ENCODE measurements at places on chromosomes 4 and X.

DNA sequence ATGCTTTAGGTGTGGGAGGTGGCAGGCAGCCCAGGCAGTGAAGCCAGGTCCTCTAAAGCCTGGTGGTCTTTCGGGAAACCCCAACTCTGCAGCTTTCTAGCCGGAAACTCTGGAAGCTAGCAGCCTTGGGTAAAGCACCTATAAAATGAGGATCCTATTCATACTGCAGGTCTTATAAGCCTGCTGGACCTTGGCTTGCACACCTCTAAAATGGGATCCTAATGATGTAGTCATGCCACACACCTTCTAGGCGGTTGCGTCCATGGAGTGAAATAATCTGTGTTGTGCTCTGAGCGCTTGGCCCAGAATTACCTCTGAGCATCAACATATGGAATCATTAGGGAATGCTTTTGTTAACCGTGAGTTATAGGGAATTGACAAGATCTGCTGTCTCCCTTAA lies 36.0 kb upstream of the STS start:
- DNase-seq: no peak

- no peak for DNase-seq
These were observed 4.8 kb upstream of the FBXL5 start for GRCh38 chr4:15659768-15660570.

DNA sequence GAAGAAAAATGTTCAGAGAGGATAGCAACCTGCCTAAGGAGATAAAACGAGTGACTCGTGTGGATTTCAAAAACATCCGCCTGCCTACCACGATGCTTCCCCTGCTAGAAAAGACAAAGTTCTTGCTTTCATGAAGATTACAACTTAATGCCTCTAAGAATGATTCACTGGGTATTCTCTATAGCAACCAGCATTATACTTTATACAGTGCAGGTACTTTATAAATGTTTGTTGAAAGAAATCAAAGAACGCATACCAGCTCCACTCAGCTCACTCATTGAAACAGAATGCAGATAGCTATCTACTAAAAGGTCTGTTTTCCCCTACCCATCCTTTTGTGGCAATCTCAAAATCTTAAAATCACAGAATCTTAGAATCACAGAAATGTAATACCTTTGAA lies 33.7 kb downstream of the GASK1B start:
- no peak for DNase-seq

DNA sequence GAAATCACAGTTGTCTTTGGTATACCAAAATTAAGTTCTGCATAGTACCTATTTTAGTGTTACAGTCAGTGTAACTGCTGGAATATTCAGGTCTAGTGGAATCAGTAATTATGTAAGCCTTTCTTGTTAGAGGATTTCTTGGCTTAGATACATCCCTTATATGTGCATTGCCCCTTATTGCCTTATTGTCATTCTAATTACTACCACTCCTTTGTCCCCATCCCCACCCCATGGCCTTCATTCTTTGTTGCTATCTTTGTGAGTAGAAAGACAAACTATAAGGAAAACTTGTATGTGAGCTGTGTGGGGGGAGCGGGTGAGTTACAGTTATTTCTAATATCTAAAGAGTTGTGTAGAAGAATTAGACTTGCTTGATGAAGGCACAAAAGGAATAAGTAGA lies 36.9 kb upstream of the RPA4 start:
- no peak for DNase-seq

DNA sequence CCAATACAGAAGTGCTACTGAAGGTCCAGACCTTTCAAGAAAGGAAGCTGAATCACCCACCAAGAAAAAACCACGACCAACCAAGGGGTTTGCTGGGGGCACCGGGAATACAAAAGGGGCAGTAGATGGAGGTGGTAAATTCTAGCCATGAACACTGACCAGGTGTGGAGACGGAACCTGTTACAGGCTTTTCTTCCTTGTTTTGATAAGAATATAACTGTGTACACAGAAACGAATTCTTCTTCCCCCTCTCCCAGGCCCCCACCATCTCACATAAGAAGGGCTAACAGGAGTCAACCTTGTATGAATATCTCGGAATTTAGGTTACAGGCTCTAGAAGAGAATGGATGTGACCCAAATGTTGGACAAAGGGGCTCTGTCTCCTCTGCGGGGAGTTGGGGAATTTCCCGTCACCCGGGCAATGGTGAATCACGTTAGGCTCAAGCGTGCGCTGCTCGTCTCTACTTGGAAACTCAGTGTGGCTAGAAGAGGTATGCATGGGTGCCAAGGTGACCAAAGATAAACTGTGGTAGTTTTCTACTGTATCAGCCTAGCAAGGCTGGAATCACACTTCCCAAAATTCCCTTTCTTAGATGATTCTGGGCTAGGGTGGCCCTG lies 87.0 kb downstream of the AFAP1 start:
- no peak for DNase-seq

GRCh38 chr4:67103001-67103747 lies 442.1 kb downstream of the CENPC start:
- DNase-seq: no peak

- no peak for DNase-seq
These were observed 15.0 kb downstream of the SCARB2 start for GRCh38 chr4:76198411-76199237.

DNA sequence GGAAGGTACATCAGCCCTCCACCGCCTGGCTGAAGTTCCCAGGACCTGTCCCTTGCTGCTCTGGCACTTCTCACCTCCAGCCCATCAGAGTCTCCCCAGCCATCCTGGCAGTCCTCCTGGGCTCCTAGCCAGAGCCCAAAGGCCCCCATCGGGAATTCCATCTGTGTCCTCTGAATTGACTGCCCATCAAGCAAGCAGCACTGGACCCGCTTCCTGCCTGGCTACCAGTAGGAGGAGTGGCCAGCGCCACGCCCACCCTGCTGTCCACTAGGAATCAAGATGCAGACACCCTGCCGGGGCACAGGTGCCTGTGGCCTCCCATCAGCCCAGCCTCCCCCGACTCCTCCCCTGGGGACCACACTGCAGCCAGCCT lies 47.2 kb downstream of the C4orf50 start:
- no peak for DNase-seq

DNA sequence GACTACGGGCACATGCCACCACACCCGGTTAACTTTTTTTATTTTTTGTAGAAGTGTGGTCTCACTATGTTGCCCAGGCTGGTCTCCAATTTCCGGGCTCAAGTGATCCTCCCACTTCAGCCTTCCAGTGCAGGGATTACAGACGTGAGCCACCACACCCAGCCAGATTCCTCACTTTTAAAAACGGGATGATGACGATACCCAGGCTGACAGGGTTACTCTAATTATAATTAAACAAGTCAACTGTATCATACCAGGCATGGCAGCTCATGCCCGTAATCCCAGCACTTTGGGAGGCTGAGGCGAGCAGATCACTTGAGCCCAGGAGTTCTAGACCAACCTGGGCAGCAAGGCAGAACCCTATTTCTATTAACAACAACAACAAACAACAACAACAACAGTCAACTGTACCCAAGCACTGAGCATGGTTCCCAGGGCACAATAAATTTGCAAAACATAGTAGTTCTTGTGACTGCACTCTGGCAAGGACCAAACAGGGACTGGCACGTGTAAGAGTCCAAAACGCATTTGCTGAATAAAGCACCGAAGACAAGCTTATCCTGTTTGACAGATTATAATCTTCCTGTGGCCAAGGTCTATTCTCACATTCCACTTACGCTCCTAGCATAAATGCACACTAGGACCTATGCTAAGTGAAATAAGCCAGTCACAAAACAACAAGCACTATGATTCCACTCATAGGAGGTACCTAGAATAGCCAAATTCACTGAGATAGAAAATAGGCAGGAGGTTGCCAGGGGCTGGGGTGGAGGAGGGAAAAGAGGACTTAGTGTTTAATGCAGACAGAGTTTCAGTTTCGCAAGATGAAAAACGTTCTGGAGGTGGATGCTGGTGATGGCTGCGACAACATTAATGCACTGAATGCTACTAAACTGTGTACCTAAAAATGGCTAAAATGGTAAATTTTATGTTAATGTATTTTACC lies 77.5 kb downstream of the IRF2 start:
- no peak for DNase-seq

GRCh38 chr4:17662694-17663093 lies 48.3 kb downstream of the MED28 start:
- DNase-seq: no peak

DNA sequence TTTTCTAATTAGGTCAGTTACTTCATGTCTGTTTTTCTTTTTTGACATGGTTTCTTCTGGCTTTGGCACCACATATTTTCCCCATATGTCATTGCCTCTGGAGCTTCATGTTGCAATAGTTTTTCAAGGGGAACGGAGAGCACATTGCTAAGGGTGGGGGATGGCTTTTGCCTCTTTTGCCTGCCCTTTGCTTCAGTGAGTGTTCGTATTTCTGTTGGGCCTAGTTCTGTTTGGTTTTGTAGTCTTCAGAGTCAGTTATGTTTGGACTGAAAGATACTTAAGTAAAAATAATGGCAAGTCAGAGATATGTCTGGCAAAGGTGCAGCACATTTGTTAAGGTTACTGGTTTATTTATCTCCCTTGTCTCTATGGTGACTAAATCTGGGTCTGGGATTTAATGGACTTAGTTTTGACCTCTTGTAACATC lies 29.1 kb downstream of the FHL1 start:
- DNase-seq: no peak

DNA sequence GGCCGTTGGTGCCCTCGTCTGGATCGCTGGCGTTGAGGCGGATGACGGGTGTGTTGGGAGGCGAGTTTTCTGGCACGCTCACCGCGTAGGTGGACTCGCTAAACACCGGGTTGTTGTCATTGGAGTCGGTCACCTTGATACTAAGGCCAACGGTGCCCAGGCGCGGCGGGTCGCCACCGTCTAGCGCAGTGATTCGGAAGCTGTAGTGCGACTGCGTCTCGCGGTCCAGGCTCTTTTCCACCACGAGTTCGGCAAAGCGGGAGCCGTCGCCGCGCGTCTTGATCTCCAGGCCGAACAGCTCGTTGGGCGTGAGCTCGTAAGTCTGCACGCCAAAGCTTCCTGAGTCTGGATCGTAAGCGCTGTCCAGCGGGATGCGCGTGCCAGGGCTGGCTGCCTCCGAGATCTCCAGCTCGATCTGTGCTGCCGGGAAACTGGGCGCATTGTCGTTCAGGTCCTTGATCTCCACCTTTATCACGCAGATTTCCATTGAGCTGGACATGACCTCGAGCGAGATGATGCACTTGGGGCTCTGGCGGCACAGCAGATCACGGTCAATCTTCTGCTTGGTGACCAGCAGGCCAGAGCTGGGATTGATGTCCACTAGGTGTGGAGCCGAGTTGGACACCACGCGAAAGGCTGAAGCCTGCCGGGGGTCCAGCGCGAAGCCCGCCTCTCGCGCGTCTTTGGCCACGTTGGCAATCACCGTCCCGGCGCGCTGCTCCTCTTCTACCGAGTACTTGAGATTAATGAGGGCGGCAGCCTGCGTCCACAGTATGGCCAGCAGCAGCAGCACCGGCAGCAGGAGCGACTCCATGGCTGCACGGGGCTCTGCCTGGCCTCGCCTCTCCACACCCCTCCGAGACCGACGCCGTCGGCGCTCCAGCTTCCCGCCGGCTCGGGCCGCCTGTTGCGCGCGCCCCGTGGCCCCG lies 2.0 kb downstream of the PCDH19 start:
- no peak for DNase-seq

GRCh38 chr4:39331191-39331590 lies 35.0 kb downstream of the RFC1 start:
- DNase-seq: no peak

DNA sequence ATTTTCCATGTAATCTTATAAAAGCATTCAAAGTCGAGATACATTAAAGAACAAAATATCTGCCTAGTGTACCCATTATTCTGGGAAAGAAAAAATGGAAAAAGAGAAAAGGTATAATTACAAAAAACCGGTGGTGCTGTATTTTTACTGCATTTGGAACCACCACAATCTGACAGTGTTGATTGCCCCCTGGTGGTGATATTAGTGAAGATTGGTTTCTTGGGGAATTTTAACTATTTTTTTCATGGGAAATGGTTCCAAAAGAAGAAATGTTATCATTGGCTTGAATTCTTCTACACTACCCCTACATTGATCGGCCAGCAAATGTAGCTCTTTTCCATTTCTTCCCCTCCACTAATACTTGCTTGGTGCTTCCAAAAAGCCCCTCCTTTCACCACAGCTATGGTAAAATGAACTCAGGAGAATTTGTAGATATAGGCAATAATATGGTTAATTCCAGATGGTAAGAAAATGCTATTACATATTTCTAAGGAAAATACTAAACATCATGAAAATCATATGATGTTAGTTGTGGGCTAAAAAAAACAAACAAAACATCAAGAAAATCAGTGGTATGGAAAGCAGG lies 50.0 kb downstream of the COX18 start:
- DNase-seq: no peak

DNA sequence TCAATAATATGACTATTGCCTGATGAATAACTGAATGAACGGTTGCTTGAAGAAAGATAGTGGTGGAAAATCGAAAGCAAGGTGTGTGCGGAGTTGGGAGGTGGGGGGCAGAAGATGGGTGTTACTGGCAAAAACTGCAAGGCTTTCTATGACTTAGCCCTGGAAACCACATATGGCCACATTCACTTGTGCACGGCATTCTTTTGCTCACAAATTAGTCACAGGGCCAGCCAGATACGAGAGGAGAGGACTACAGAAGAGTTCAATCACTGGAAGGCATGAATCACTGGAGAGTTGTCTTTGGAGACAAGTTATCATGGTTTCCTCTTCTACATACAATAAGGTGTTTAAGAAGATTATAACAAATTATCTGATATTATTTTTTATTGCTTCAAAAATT lies 626.5 kb upstream of the CPEB2 start:
- no peak for DNase-seq

- no peak for DNase-seq
These were observed 339.6 kb upstream of the PCDH10 start for GRCh38 chr4:132809298-132810032.

GRCh38 chrX:13903405-13903804 lies 86.5 kb upstream of the GPM6B start:
- DNase-seq: no peak

DNA sequence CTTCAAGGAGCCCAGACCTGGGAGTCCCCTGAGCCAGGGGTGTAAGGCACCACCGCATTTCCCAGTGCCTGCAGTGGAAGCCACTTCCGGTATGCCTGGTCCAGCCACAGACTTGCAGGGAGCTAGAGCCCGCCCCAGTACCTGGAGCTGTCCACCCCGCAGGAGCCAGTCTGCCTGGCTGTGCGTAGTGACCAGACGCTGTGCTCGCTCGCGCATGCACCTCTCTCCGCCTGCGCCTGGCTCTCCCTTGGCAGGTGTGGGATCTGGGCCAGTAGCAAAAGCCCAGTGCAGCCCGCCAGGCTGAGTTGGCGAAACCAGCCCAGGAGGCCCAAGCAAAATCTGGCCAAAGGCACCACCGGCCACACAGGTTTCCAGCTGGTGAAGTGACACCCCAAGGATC lies 973.7 kb upstream of the AGA start:
- no peak for DNase-seq

DNA sequence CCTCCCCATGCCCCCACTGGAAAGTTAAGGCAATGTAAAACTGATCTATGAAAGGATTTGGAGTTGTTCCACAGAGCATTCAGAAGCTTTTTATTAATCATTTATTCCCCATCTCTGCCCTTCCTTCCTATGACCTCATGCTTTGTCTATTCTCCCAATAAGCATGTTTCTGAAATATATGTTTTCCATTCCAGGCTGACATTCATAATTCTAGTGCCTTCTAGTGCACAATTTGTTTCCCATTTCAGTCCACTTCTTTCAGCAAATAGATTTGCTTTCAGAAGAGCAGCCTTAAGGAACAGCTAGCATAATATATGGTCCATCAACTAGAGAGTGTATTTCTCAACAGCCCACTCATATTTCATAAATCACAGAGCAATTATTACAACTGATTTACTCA lies 77.1 kb upstream of the ATXN3L start:
- no peak for DNase-seq
